Activated gamma-delta T cell (primary cell): ENCODE measurements at places on chromosomes 5 and 9.

- no peak for DNase-seq
Observed at GRCh38 chr5:66829826-66830225, 233.6 kb downstream of the MAST4 start.

DNA sequence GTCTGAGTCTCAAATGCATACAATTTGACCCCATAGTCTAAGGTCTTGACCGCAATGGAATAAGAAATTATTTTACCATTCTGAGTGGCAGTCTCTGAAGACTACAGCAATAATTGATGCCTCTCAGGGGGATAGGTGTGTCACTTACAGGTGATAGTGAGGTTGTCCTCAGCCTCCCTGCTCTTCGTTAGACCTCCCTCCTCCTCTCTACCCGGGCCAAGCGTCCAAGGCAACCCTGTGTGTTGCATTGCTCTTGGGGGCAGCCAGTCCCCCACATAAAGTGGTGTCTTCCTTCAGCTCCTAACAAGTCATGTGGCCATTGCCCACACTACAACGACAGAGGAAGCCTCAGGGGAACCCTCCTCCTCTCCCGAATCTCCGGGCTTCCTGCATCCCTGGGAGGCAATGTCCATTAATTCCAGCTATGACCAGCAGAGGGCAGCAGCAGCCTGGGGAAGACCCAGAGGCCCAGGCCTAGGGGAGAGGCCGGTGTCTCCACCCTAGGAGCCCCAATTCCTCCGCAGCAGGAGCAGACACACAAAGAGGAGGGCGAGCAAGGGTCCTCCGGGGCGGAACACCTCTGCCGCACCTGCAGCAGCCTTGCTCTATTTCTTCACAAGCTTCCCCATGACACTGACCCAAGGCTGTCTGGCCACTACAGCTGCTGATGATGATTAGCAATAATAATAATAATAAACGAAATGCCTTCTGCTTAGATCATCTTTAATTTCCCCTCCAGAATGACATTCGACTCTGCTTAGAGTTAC, 134.8 kb downstream of the KCNIP1 start:
- no peak for DNase-seq

DNA sequence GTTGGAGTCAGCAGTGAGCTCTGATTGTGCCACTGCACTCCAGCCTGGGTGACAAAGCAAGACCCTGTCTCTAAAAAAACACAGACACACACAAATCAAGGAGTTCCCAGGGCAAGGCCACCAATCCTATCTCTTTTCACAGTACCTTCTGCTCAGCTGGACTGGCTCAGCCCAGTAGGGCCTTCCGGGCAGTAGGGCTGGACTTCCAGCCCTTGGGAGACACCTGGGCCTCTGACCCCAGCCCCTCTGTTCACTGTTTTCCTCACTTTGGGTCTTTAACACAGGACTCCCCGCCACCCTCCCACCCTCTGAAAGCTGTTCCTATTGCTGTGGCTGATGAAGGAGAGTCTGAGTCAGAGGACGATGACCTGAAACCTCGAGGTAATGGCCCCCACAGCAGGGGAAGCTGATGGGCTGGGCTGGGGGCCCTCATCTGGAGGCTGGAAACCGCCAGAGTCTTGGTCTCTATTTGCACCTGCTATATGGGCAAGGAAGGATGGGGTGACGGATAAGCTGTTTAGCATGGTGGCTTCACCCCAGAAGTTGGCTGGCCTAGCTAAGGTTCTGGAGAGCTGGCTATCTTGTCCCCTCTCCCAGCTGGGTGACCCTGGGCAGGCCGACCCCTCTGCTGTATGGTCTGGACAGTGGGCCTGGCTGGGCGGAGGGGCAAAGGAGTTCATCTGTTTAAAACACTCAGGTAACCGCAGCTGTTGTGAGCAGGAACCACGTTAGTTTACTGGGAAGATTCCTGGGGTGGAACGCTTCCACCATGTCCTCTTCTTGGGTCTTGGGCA, 25.6 kb downstream of the USP20 start:
- DNase-seq, result no peak

GRCh38 chr5:92884469-92884868, 696.5 kb downstream of the NR2F1-AS1 start:
- no peak for DNase-seq

- no peak for DNase-seq
Observed at GRCh38 chr5:78779262-78779661, 130.7 kb upstream of the LHFPL2 start.

- DNase-seq, result no peak
Observed at GRCh38 chr5:75047356-75047755, 5.0 kb downstream of the GCNT4 start.
